ENCODE measurements at places on chromosomes 7 and 10.

GRCh38 chr7:22278660-22279059, 78.3 kb downstream of the RAPGEF5 start:
- no peak for DNase-seq

- DNase-seq = no peak
Measured at GRCh38 chr10:100808876-100809275, 63.5 kb downstream of the PAX2 start.

- no peak for DNase-seq
Measured at GRCh38 chr10:58590924-58591323, 78.3 kb downstream of the BICC1 start.

GRCh38 chr10:11197878-11198277, 180.2 kb downstream of the CELF2 start:
- no peak for DNase-seq

DNA sequence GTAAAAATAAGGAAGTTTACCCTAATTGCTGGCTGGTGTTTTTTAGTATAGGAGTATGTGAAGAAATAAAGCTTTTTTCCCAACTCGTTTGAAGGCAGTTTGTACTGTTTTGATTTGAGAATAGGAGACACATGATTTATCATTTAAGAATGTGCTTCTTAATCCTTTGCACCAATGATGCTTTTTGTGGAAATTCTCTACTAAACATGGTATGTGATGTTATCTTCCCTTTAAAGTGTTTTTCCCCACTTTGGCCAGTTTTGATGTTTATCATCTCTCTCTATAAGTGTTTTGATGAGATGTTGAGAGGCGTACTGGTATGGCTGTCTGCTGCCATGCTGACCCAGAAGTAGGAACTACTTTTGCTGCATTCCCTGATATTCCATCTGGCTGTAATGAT, 85.1 kb downstream of the SUGCT start:
- DNase-seq = no peak

- no peak for DNase-seq
Measured at GRCh38 chr7:105693576-105693975, 112.3 kb upstream of the EFCAB10 start.

- no peak for DNase-seq
Measured at GRCh38 chr10:85147346-85148250, 819.2 kb downstream of the CCSER2 start.

DNA sequence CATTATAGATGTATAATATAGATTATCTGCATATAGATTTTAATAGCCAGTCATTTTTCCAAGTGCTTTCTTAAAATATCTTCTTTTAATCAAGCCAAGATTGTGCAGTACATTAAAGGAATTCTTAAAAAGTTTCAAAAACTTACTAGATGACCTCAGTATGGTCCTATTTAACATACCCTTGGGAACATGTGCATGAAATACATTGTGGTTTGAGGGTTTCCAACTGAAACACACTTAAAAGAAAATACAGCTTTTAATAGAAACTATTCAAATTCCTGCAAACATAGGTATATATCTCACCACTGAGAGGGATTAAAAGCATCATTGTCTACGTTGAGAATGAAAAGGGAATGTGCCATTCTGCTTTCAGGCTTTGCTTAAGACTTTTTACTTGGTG, 364.9 kb downstream of the SUGCT start:
- no peak for DNase-seq

- no peak for DNase-seq
Measured at GRCh38 chr10:73655990-73656298, at the start of gene SYNPO2L. Gene SYNPO2L, minus strand, starts transcription at chr10:73656029. Its CDS starts 107 bp downstream, at chr10:73655922.

- DNase-seq = no peak
Measured at GRCh38 chr10:60236869-60237524, 152.7 kb downstream of the ANK3 start.

DNA sequence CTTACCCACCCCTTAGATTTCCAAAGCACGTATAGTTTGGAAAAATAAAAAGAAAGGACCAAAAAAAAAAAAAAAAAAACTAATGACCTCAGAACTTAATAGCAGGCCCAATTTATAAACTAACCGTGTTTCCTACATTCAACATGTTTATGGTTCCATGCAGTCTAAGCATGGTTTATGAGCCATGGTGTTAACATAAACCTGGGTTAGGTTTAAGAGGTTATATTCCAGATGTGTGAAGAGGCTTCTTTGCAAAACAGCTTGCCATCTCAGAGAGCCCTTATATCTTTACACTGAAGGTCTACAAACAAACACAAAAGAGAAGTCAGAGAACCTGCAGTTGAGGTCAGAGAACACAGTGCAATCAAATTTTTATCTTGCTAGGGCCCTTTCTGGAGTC, 15.8 kb downstream of the TMEM254 start:
- no peak for DNase-seq

- no peak for DNase-seq
Measured at GRCh38 chr7:151813997-151814396, 62.9 kb downstream of the PRKAG2 start.

- no peak for DNase-seq
Measured at GRCh38 chr10:129614341-129614740, 147.3 kb downstream of the MGMT start.

Data from ELF-1 (cell line).